ENCODE measurements at places on chromosomes 11 and 22. TPM values are rescaled to one million over a fixed set of nuclear protein-coding genes. Genes with fewer than 3 reads are reported as not detected.

Gene NOX4
- total RNA-seq = not detected

Gene TCN1
- total RNA-seq = 335 TPM

DNA sequence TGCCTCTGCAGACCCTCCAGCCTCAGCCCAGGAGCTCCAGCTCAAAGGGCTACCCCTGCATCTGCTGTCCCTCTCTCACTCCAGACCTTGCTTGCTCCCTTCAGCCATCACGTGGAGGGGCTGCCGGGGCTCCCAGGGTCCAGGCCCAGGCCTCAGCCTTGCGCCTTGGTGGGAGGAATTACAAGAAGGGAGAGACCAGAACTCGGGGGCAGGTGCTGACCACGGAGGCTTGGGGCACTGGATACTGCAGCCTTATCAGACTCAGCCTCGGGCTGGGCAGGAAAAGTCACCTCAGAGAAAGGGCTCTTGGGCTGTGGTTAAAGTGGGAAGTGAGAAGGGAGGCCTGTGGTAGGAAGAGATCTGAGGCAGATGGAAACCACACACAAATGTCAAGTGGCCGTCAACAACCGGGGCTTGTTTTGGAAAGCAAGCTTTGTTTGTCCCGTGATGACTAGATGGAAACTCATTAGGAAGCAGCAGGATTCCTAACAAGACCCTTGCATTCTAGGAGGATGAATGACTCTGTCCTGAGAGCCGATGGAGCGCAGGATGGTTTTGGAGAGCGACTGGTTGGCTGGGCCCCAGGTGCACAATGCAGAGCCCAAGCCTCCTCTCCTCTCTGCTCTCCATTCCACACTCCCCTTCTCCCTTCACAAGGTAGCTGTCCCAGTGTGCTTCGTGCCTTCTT, 1321.7 kb downstream of the TBC1D22A start:
- DNase-seq = no peak

DNA sequence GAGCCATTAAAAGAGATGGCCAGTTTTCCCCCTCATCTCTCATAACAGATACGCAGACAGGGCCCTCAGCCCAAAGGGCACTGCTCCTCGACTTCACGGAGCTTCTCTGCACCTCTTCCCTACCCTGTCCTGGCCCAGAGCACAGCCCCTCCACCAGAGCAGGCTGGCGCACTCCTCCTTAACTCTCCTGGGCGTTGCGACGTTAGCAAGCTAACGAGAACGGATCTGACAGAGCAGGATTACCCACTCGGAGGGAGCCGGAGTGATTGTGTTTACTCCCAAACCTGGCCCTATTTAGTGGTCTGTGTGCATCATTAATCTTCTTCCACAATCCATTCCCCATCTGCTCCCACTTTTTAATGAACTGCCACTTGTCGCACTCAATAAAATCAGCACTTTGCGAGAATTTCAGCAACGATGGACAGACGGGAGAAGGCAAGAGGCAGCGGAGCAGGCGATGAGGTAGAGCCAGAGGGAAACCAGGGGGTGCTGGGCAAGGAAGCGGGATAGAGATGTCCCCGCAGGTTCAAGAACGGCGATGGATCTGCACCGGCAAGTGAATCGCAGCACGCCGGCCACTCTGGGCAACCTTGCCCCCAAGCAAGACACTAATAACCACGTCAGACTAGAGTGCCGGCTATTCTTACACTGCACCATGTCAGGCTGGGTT, 159.4 kb downstream of the BUD13 start:
- DNase-seq = no peak

DNA sequence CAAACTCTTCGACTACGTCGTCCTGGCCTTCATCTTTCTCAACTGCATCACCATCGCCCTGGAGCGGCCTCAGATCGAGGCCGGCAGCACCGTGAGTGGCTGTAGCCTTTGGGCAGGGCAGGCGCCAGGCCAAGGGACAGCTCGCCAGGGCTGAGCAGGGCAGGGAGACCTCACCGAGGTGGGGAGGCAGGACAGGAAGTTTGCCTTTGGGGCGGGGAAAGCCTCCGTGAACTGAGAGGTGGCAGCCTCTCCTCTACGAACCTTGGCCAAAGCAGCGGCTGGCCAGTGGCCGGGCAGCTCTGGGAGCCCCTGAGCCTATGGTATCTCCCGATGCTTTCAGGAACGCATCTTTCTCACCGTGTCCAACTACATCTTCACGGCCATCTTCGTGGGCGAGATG, 93.2 kb downstream of the CACNA1I start:
- peak; percentile 51 for DNase-seq

DNA sequence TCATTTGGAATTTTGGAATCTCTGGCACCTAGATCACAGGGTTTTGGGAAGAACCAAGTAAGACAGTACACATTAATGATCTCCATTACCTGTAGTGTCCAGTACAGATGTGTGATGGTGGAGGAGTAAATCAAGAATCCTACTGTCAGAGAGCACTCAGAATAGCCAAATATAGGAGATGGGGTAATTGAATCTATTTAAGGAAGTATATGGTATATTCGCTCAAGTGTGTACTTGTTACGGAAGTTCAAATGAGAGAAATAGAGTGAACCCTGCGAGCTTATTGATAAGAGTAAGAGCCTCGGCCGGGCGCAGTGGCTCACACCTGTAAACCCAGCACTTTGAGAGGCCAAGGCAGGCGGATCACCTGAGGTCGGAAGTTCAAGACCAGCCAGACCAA, 2.2 kb downstream of the SPCS2 start:
- no peak for DNase-seq

DNA sequence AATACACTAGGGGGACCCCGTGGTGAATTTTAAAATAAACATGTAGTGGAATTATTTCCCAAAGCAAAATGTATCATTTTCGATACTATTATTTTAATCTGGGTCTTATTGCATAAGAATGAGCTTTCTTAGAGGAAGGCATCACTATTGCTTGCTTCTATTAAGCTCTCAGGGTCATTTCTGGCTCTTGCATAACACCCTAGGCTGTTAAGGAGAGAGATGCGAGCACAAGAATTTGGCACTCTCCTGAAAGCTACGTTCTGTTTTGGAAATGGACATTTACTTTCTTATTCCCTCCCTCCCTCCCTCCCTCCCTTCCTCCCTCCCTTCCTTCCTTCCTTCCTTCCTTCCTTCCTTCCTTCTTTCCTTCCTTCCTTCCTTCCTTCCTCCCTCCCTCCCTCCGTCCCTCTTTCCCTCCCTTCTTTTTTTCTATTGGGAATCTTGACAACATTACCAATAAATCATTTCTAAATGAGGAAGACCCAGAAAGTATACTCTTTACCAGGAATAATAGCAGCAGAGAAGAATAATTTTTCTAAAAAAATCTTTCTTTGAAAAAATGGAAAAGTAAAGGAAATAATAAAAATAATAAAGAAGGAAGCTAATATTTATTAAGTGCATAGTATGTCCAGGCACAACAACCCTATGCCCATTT, 83.6 kb upstream of the BDNF start:
- no peak for DNase-seq

DNA sequence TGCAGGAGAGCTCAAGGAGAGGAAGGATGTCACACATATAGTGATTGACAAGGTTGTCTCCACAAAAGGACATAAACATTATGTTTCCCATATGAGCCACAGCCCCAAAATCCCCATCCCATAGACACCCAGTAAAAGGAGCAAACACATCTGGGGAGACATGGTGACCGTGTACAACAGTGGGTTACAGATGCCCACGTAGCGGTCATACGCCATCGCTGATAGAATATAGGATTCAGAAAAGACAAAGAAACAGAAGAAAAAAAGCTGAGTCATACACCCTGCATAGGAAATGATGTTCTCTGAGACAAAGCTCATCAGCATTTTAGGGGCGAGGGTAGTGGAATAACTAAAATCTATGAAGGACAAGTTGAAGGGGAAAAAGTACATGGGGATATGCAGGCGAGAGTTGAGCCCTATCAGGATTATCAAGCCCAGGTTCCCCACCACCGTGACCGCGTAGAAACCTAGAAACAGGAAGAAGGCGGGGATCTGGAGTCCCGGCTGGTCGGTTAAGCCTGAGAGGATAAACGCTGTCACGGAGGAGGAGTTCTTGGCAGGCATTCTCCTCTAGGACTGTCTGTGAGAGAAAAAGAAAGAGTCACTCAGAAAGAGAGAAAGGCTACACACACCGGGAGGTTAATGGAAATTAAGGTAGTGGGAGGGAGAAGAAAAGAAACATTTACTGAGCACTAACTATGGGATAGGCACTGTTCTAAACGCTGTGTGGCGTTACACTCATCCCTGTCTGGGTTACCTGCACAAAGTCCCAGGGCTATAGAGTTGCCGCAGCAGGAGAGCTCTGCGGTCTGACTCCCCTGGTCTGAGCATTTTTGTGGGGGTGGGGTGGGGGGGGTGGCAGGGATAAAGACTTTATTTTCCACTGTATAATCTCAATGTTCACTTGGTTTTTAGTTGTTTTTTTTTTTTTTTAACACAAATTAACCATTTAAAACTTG, 36.1 kb upstream of the OR8B8 start:
- no peak for DNase-seq

DNA sequence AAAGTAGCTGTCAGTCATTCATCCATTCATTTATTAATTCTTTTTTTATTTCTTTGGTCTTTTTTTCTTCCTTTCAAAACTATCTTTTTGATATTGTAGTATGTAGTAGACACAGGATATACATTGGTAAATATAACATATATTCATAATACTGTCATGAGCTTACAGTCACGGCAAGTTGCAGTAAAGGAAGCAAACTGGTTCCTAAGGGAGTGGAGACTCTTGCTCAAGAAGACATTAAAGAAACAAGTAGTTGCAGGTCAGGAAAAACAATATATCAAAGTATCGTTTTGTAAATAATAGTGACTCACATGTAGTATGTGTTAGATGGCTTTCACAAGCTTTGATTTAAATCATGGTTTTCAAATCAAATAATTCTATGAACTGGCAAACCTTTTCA, 7.5 kb downstream of the OR5AR1 start:
- DNase-seq = no peak

DNA sequence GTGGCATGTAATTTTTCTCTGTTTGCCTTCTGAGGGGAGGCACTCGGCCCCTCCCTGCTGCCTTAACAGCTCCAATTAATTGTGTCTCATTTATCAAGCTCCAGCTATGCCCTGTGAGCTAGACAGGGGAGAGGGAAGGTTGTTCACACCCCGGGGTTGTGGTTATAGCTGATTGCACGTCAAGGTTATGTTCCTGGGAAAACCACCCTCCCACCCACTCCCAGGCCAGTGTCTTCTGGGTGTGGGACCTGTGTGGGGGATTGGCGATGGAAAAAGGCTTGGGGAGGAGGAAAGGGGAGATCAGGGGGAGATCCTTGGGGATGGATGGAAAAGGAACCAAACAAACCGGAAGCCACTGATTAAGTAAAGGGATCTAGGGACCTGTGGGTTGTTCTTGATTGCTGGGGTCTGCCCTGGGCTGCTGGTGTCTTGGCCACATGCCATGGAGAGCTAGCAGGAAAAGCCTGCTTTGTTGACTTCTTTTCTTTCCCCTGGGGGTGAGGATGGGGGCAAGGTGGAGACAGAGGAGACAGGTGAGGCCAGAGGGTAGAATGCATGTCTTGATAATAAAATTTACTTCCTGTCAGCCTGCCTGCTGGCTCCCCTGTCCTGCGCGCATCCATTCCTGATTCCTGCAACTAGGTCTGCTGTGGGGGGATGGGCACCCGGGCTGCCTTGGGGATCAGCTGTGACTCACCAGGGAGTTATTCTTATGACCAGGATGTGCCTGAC, 13.5 kb upstream of the SORL1-AS1 start:
- peak; percentile 91 for DNase-seq

DNA sequence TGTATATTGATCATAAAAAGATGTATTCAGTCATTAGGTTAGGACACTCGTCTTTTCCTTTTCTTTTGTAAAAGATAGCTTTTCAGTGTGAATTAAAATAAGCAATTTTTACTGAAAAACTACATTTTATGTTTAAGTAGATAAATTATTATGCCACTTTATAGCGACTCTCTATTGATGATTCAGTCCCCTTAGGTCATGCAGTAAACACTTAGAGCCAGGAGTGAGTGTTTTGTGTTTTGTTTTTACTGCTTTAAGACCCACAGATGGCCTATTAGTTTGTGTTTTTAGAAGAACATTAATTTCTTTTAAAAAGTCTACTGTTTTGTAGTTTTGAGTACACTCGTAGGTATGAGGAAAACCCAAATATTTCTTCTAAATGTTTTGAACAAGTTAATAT, 86.6 kb downstream of the YAP1 start:
- DNase-seq = no peak

Gene WT1
- total RNA-seq = 0.24 TPM

Gene OR5AP2
- total RNA-seq = not detected

DNA sequence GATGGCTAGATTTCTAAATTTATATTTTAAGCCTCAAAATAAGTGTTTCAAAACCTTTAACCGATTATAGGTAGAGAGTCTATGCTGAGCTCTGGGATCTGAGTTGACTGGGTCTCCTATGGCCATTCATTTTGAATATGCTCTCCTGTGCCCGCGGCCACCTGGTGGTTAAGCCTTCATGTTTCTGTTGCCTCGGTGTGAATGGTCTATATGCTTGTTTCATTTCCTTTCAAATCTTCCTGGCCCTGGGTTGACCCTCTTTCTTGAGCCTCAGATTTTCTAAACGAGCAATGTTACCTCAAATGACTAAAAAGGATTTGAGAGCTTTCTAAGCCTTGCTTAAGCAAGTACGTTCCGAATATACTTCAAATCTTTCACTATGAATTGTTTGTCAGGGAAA, 789.4 kb upstream of the KIRREL3 start:
- DNase-seq = peak; percentile 25

DNA sequence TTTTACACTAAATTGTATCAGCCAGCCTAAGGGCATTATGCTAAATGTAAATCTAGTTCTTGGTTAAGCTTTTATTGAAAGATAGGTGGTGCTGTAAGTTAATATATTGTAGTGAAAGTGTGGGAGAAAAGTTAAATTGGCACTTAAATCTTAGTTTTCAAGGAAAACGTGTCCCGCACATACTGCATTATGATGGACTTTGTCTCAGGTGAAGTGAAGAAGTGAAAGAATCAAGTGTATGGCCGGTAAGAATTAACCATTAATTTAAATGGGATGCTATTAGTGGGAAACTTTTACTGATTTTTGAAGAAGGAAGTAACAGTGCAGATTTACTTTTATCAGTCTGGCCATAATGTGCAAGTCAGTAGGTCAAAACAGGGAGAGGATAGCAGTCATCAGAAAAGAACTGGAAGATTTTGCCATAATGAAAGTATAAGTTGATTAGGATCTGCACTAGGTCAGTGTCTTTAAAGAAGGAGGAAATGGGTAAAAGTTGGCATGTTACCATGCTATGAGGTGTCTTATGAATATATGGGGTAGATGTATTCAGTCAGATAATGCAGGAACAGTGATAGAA, 81.6 kb downstream of the PDHX start:
- DNase-seq = no peak

Gene SLC6A5
- not detected for total RNA-seq

Gene MOGAT2
- not detected for total RNA-seq

- no peak for DNase-seq
Measured at GRCh38 chr11:45073685-45074141, 72.7 kb upstream of the PRDM11 start.

DNA sequence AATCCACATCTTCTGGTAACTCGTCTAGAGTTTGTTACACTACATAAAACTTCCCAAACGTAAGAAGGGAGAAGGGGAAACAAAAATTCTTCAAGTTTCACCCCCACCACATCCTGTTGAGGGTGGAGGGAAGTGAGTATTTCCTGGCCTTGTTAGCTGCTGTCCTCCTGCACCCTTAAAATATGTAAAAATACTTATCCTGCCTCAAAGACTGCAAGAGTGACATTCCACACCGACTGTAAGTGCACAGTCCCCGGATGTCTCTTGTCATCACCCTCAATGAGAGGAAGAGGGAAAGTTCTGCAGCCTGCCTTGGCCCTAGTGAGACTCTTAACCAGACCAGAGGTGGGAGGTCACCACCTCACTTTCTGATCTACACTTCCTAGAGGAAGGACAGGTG, 3.3 kb downstream of the TMEM121B start:
- DNase-seq = no peak

GRCh38 chr11:47399860-47400767, 8.3 kb upstream of the SLC39A13 start:
- DNase-seq = no peak
